ENCODE measurements at places on chromosomes 12 and 14. TPM values are rescaled to one million over a fixed set of nuclear protein-coding genes. Genes with fewer than 3 reads are reported as not detected.

- H3K4me1 ChIP-seq, result no peaks in the 10 kb centered on the region
- H3K27me3 ChIP-seq, result peaks cover 3% of the 10 kb centered on the region
- no peak overlapping the region for H3K4me3 ChIP-seq
- no peak for DNase-seq
- H3K27ac ChIP-seq, result no peak overlapping the region
These were observed 22.6 kb upstream of the AMIGO2 start for GRCh38 chr12:47102406-47102805.

DNA sequence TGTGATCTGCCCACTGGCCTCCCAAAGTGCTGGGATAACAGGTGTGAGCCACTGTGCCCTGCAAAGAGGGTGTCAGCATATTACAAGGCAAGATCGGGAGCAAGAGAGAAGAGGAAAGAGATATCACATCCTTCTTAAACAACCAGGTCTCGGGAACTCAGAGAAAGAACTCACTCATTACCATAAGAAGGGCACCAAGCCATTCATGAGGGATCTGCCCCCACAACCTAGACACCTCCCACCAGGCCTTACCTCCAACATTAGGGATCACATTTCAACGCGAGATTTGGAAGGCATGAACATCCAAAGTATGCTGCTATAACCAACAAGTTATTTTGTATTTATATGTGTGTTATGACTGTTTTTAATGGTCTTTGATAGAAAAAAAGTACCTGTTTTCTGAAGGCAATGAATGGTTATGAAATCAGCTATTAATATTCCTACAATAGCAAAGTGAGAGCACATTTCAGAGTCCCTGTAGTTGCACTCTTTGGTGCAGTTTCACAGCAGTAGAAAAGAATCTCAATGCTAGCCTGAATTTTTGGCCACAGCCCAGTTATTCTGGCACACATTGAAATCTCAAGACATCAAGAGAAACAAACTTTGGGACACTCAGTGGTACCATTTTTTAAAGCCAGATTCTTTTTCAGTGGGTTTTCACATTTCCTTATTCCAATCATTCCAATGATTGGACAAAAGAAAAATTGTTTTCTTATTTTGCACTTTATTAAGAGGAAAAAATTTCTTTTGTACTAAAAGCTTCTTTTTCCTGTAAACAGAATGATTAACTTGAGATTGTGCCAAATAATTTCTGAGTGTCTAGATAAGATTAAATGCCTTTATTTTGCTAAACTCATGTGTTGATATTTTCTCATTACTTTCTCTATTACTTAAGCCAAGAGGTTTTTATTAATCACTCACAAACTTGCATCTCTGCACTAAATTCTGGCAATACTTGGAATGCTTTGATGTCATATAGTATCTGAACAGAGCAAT, 582.6 kb upstream of the ATP2B1 start:
- H3K36me3 ChIP-seq, result no peaks in the 10 kb centered on the region
- H3K4me3 ChIP-seq, result no peak overlapping the region
- DNase-seq, result no peak

DNA sequence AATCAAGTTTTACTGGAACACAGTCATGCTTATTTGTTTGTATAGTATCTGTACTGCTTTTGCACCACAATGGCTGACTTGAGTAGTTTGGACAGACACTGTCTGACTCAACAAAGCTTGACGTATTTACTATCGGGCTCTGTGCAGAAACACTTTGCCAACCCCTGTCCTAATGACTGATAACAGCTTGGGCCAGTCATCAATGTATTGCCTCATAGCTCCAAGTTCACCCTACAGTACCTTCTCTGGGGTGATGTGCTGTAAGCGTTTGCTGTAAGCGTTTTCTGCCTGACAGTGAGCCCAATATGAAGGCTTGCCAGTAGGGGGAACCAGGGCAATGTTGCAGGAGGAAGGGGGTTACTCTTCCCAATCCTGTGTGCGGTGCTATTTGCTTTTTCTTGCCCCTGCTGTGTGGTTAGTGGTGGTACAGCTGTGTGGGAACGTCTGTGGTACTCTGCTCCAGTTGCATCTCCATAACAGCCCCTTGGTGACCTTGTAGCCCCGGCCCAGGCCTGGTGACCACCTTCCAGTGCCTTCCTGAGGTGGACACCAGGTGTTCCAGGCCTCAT, 5.4 kb upstream of the CCDC177 start:
- peaks cover 8% of the 10 kb centered on the region for H3K4me1 ChIP-seq
- H3K27ac ChIP-seq, result no peak overlapping the region
- no peaks in the 10 kb centered on the region for H3K36me3 ChIP-seq
- peaks cover 6% of the 10 kb centered on the region for H3K27me3 ChIP-seq
- H3K4me3 ChIP-seq, result no peak overlapping the region

The NUDT4 gene
- 56.8 TPM for total RNA-seq

DNA sequence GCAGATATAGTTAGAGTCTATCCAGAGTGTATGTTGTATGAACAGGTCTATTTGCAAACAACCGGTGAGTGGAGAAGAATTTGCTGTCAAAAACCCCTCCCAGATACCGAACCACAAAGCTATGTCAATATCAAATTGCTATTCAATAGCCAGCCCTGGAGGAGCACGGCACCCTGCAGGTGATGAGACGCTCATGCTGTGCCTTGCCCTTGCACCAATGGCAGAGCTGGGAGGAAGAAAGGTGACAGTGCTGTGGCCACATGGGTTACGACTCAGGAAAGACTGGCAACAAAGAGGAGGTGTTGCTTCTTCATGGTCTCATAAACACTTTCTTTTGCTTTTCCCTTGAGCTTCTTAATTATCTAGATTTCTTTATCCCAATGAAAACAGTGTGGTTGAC, 55.7 kb downstream of the PAX9 start:
- no peak overlapping the region for H3K27ac ChIP-seq
- H3K4me3 ChIP-seq, result no peak overlapping the region
- no peak for DNase-seq
- H3K36me3 ChIP-seq, result no peaks in the 10 kb centered on the region
- no peaks in the 10 kb centered on the region for H3K4me1 ChIP-seq
- no peaks in the 10 kb centered on the region for H3K27me3 ChIP-seq

DNA sequence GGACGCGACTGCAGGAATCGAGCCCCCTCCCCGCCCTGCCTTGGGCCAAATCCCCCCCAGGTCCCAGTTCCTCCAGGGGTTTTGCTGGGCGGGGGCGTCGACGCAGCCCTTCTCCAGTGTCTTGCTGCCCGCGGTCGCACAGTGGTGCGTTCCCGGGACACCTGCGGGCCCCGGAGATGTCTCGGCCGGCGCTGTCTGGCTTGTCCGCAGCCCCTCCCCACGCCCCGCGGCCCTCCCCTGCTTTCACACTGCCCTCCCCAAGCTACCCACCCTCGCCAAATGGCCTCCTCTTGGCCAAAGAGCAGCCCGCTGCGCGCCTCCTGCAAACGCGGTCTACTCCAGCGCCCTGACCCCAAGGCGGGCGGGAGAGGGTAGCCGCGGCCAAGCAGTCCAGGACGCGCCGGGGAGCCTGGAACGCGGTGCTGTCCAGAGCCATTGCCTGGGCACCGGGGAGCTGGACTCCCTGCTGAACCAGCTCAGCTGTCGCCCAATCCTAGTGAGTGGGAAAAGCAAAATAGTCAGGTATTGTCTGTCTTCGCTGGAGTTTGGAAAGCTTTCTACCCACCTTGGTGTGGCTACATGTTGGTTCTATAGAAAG, 122.0 kb downstream of the AACS start:
- no peaks in the 10 kb centered on the region for H3K36me3 ChIP-seq
- DNase-seq, result no peak
- peaks cover 26% of the 10 kb centered on the region for H3K4me1 ChIP-seq
- no peak overlapping the region for H3K4me3 ChIP-seq
- H3K27ac ChIP-seq, result no peak overlapping the region

Measured in B cell (primary cell).